ENCODE measurements at places on chromosomes 3 and 15.

DNA sequence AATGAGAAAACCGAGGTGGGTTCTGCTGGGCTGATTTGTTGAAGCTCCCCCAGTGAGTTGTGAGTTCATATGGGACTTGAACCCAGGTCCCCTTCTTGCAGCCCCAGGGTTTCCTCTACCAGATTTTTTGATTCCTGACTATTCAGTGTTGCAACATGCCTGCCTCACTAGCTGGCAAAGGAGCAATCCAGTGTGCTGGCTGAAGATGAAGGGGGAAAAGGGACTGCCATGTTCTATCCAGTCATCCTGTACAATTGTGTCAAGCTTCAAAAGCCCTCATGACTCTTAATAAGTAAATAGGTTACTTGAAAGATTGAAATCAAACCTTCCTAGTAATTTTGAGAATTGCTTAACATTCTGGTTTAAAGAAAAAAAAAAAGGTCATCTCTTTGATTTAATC, 211.5 kb upstream of the TP63 start:
- no peak for DNase-seq

DNA sequence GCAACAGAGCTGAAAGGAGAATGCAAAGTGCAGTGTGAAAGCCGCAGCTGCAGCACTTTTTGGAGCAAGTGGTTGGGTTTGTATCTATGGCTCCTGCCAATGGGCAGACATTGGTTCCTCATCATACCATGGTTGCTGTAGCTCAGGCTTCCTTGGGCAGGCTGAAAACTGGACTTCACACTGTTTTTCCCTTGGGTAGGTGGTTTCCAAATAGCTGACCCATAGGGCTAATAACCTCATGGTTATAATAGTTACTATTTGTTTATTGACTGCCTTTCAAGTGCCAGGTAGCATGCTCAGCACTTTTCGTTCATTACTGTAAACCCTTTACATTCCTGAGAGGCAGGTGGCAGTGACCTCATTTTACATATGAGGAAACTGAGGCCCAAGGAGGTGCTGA, 4.5 kb downstream of the CGNL1 start:
- no peak for DNase-seq

DNA sequence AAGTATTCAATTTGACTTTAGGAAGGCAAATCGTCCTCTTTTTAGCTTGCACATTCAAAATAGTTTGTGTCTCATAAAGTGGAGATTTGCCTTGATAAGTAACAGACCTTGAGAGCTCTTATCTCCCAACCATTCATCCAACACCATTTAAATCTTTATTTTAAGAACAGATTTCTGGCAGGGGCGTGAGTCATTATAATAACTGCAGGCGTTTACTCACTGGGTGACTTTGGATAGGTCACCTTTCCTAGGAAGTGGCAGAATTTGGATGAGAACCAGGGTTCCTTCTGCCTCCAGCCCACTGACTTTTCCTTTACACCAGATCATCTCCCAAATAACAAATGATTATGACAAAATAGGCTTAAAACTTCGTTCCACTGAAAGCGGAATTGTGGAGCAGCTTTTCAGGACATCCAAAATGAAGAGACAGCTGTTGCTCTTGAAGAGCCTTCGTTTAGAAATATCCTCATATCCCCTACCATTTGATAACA, 5.0 kb downstream of the LMCD1 start:
- DNase-seq, result no peak

DNA sequence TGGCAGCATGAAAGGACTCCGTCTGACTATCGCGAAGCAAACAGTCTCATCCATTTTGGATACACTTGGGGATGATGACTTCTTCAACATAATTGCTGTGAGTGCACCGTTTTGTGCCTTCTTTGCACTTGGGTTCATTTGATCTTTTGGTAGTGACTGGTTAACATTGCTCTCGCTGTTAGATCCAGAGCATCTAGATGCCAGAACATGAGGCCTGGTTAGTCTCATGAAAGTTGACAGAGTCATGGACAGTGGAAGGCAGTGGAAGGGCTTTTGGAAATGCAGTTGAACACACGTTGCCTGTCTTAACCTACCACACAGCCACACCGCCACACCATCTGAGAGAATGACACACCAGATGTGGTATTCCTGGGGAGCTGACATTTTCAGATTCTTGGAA, 357.9 kb downstream of the LRTM1 start:
- no peak for DNase-seq

DNA sequence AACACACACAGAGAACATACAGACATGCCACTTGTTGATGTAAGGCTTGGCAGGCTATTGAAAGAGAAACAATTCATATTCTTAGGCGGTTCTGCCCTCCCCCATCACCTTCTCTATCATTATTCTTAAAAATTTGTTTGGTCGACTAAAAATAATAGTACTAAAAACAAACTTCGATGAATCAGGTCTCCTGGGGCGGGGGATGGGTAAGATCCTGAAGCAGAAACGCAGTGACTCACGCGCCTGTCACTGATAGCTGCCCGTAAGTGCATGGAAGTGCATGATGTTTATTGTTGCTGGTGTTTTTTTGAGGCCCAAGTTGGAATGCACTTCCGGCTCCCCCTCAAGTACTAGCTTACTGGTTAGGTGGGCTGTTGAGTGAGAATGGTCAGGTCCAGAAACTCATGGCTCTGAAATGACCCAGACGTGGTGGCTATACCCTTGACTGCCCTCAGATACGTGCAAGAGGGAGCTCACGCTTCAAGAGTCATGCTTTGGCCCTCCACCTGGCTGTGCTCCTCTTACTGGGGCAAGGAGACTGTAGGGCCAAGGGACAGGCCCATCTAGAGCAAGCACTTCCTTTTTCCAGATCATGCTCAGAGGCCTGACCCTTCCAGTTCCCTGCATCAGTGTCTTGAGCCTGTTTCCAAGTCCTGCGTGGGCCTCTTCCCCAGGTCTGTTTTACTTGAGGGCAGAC, 10.9 kb downstream of the SMAD3 start:
- DNase-seq, result peak; percentile 63

DNA sequence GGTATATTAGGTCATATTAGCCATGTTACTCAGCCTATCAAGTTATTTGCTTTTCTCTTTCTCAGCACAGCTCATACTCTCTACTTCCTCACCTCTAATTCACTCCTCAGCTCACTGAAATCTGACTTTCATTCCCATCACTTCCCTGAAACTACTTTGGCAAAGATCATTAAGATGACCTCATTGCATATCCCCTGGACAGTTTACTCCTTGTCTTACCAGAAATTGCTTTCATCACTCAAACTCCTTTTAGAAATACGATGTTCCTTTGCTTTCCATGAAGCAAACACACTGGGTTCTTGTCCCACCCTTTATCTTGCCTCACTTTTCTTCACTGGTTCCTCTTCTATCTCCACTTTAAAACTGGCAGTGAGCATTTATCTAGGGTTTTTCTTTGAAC, 354.4 kb downstream of the TUSC7 start:
- DNase-seq, result no peak

DNA sequence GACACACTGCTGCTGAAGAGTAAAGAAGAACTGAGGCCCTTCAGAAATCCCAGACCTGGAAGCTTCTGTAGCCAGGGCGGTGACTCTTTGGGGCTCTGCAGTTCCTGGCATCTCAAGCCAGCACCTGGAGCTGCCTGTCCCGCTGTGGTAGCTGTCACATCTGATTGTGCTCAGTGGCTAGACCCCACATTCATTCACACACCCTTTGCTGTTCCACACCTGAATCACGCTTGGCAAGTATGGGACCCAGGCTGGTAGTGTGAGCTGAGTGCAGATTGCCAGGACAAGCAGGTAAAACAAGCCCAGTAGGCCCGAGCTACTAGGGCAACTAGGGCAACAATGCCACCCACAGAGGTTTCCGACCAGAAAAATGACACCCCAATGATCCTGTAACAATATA, 218.2 kb downstream of the VGLL3 start:
- no peak for DNase-seq

DNA sequence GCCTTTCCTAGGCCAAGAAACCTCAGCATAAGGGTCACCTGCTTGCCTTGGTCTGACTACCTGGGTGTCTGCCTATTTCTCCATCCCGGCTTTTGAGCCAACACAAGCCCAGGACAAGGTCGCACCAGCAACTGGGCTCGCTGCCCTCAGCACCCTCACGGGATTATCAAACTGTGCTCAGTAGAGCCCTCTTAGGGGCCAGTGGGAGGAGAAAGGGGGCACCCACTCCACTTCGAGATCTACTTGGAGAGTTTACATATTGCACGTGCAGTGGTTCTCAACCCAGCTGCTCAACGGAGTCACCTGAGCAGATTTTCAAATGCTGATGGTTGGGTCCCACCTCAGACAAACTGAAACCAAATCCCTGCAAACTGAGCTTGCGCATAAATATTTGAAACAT, 31.1 kb downstream of the TSPAN3 start:
- DNase-seq, result no peak

DNA sequence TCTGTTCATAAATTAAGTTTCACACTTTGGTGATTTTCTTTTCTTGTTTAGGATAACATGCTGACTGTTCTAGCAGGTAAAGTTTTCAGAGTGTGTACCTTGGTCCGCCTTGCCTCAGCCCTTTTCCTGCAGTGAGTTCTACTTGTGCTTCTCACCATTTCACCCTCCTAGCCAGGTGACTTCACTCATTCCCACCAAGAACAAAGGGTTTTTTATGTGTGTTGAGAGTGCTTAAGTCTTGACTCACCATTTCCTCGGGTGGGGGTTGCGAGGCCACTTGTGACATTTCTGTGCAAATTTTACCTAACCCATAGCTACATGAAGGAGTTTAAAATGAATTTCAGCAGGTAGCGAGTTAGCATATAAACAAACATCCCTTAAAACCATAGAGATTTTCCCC, 81.4 kb downstream of the C3orf38 start:
- no peak for DNase-seq

GRCh38 chr15:66186049-66186825, 67.3 kb downstream of the MEGF11 start:
- no peak for DNase-seq

GRCh38 chr3:127915115-127915936, at the start of gene KBTBD12:
KBTBD12 (plus strand) TSS chr3:127915232; CDS start chr3:127923062, 7,830 bp downstream.
- DNase-seq, result no peak

All from B cell (primary cell).